Fibroblast of pulmonary artery (primary cell): ENCODE measurements at places on chromosomes 2 and 18.

DNA sequence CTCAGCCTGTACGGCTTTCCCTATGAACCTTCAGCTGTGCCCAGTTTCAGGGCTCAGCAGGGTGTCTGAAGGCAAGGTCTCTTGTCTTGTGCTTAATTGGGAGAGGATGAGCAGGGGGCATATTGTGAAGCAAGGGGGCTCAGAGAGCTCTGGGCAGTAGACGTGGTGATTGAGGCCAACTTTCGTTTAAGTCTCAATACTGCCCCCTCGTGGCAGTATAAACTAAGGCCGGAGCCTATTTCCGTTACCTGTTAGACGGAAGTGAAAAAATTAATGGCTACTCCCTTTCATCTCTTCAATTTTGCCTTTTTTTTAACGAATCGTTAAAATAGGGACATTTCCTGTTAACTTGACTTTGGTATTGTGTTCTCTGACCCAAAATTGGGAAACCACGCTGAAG, 193.4 kb downstream of the TDRD15 start:
- peak; percentile 21 for DNase-seq

- DNase-seq = no peak
Observed at GRCh38 chr2:160061944-160062291, 497 bp downstream of the PLA2R1 start.

- DNase-seq = peak; percentile 76
Observed at GRCh38 chr2:205683502-205684367, 1.4 kb downstream of the NRP2 start.

GRCh38 chr2:25972049-25972823, 10.1 kb downstream of the KIF3C start:
- DNase-seq = peak; percentile 79

DNA sequence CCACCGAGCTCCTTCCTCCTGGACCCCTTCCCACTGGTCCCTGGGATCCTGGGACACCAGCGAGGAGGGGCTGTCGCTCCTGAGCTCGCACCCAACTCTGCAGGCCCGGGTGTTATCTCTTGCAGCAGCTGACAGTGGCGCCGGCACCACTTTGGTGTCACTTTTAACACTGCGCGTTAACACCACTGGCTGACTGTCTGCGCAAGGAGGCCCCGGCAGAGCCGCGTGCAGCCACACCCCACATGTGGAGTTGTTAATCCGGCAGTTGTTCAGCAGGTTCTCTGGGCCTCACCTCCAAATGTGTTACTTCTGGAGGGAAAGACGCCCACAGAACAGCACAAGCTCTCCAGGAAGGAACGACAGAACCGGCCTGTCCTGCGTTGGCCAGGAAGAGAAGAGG, 155.0 kb upstream of the GLI2 start:
- no peak for DNase-seq

DNA sequence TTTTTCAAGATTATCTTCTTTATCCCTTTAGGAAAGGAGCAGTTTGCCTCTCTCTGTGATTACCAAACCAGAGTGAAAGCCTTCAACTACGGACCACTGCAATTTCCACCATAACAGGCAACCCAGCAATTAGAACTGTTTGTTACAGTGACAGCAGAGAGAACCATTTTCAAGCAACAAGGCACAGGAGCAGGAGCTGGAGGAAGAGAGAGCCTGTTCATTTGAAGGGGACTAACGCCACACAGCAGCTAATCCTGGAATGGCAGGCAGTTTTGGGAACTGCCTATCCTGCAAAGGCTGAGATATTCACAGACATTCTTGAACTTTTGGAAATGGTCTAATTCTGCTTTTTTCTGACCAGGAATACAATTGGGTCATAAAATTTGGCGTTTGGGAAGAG, 1541.9 kb upstream of the PIK3C3 start:
- peak; percentile 36 for DNase-seq
